Activated CD4-positive, alpha-beta memory T cell treated with anti-CD3 and anti-CD28 coated beads for 36 hours (primary cell): ENCODE measurements at places on chromosomes 4 and X. TPM values are rescaled to one million over a fixed set of nuclear protein-coding genes. Genes with fewer than 3 reads are reported as not detected.
A peak's percentile ranks its signal among the peaks of the same experiment; 100 is the strongest.

GRCh38 chrX:48540028-48540375 lies 488 bp downstream of the TBC1D25 start:
- H3K27me3 ChIP-seq, result no peaks in the 10 kb centered on the region
- peak overlapping the region; percentile 97 for H3K27ac ChIP-seq
- DNase-seq, result peak; percentile 71
- peaks cover 10% of the 10 kb centered on the region for H3K36me3 ChIP-seq

DNA sequence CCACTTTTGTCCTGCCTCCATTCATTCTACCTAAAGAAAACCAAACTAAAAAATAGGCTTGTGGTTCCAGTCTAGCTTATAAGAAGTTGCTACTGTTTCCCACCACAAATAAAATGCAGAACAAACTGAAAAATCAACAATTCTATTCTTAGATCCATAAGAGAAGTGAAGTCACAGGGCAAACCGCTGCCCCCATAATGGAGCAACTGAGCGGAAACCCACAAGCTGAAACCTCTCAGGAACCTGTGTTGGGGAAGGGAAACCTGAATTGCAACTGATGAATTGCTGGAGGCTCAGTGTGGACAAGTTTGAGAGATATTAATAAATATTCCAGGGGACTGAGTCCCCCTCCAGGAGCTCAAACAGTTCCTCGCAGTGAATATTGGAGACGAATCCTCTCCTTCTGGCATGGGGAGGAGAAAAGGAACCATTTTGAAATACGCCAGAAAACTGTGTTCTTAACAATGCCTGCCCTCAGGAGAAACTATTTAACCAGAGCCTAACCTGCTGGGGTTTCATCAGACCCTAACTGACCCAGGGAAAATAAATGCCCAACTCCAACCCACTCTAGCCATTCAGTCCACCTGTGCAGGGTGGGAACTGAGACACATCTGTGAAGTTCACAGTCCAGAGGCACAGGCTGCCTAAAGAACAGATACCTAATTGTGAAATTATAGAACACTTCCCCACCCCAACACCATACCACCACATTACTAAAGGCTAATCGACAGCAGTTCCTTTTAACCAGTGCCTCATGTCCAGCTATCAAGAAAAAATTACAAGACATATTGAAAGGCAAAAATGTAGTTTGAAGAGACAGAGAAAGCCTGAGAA lies 22.8 kb upstream of the SH3RF1 start:
- DNase-seq, result no peak
- no peak overlapping the region for H3K27ac ChIP-seq
- H3K27me3 ChIP-seq, result peaks cover 28% of the 10 kb centered on the region

DNA sequence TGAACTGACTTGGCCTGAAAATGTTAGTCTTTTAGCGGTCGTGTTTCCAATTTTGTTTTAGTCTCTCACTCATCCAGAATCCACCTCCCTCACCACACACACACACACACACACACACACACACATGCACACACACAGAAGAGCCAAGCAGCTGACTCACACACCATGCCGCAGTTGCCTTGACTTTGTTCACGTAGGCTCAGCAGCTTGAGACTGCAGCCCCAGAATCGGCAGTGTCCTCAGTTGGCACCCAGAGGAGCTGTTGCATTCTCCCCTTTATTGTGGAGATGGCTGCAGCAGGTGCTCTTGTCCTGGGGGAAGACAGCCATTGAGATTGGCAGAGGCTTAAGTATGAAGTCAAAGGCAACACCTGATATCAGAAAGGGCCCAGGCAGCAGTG lies 20.9 kb upstream of the XPNPEP2 start:
- no peaks in the 10 kb centered on the region for H3K36me3 ChIP-seq
- H3K27ac ChIP-seq, result no peak overlapping the region
- no peak overlapping the region for H3K4me3 ChIP-seq
- peaks cover 6% of the 10 kb centered on the region for H3K4me1 ChIP-seq
- no peak for DNase-seq

- no peaks in the 10 kb centered on the region for H3K36me3 ChIP-seq
- H3K4me3 ChIP-seq, result no peak overlapping the region
- no peaks in the 10 kb centered on the region for H3K4me1 ChIP-seq
- H3K27me3 ChIP-seq, result no peaks in the 10 kb centered on the region
These were observed 48.3 kb upstream of the GRPR start for GRCh38 chrX:16075087-16075486.

DNA sequence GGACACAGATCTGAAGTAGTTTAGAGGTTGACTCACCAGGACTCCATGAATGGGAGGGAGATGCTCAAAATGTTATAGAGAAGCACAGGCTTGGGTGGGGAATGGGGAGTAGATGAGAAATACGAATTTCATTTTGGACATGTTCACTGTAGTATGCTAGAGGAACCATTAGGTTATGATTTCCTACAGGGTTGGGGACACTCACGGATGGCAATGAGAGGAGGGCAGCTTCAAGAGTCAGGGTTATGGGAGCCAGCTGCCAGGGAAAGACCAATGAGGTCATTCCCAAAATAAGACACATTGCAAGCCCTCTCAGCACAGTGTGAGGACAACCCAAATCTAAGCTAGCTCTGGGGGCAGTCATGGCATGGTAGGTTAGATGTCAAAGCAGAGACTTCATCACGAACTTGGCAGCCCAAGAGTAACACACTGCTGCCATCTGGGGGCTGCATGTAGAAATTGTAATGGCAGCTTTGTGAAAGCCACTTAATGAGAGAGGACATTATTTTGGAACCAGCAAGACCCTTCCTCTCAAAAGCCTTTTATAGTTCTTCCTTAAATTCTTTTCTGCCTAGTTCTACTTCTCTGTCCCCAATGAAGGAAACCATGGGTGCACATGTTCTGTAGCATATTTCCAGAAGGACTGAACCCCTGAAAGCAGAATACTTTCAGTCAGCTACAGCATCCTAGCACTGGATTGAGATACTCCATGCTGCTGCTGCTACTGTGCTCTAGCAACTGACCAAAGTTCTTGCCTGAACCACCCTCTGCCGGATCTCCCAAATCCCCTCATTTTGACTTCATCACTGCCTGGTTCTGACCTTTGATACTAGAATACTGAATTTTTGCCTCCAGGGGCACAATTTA lies 16.2 kb upstream of the ZCCHC12 start:
- peaks cover 4% of the 10 kb centered on the region for H3K27me3 ChIP-seq
- no peak overlapping the region for H3K27ac ChIP-seq
- H3K4me1 ChIP-seq, result no peaks in the 10 kb centered on the region

Gene SERTM2
- not detected for total RNA-seq

DNA sequence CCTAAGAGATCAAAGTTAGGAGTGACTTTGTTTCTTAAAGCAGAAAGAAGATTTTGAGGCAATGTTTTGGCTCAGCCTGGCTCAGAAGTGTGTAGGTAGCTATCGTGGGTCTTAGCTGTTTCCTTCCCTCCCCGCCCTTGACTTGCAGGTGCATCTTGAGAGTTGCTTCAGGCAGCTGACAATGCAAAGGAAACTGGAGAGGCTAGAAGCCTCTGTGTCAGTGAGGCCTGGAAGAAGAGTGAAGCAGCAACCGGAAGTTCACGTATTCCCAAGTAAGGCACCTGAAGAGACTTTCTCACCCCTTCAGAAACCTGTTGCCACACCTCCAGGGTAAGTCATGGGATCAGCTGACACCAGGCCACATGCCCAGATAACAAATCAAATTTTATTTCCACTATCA lies 10.6 kb upstream of the XKRX start:
- peaks cover 4% of the 10 kb centered on the region for H3K4me1 ChIP-seq
- no peaks in the 10 kb centered on the region for H3K36me3 ChIP-seq
- no peak overlapping the region for H3K4me3 ChIP-seq
